ENCODE measurements at places on chromosomes 3 and 15.

- DNase-seq, result no peak
Observed at GRCh38 chr3:12154151-12154550, 4.6 kb downstream of the TIMP4 start.

DNA sequence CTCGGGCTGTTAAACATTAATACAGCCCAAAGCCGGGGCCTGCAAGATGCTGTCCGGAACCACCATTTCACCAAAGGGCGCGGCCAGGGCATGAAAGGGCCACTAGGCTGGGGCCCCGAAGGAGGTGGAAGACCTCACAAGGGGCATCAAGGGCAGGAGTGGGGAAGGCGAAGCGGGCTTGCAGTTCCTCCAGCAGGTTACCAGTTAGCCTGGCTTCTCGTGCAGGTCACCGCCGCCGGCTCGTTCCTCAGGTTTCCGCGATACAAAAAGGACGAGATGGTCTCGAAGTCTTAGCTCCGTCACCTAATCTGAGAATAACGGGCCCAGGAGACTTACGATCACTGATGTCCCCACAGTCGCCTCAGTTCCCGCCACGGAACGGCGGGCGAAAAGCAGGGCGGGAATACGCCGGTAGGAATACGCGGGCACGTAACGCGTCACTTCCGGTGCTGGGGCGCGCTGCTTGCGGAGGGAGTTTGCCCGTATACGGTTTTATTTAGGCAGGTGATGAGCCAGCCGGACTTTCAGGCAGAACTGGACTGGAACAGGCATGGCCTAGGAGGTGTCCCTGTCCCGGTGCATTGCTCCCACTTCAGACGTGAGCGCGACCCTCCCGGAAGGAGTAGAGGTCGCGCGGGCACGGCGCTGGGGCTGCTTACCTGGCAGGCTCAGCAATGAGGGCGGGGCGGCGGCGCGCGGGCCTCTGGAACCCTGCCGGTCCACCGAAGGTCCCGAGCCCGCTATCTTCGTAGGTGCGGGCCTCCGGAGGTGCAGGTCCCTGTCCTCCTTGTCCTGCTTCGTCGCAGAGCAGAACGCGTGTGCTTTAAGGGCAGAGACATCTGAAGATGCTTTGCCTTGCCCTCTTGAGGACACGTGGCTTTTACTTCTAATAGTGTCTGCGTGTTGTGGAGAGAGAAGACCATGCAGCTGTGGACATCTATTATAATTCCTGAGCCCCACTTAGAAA, at the start of gene RFC4:
Gene RFC4, minus strand, starts transcription at position 394 of the 967 bp plus-strand sequence. CDS start 1,769 bp downstream, outside the sequence.
- DNase-seq, result peak; percentile 84

GRCh38 chr15:98442901-98443300, 205.4 kb upstream of the IGF1R start:
- no peak for DNase-seq

DNA sequence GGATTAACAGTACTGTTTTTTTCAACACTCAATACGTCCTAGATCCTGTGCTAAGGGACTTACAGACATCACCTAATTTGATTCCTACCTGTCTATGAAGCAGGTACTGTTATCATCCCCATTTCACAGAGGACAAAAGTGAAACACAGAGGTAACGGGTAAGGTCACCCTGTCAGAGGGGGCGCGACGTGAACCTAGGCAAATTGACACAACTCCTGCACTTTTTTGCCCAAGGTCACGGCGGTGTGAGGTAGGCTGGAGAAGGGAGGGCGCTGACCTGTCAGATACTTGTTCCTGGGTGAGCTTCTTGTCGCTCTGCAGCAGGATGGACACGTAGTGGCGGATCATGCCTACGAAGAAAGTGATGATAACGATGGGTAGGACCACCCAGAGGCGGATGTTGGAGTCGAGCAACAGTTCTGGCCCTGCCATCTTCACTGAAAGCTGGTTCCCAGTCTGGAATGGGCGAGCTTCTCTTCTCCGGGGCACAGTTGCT, 363 bp downstream of the EMC3 start:
- DNase-seq, result no peak

GRCh38 chr3:17307482-17307881, 422.7 kb downstream of the PLCL2 start:
- no peak for DNase-seq

DNA sequence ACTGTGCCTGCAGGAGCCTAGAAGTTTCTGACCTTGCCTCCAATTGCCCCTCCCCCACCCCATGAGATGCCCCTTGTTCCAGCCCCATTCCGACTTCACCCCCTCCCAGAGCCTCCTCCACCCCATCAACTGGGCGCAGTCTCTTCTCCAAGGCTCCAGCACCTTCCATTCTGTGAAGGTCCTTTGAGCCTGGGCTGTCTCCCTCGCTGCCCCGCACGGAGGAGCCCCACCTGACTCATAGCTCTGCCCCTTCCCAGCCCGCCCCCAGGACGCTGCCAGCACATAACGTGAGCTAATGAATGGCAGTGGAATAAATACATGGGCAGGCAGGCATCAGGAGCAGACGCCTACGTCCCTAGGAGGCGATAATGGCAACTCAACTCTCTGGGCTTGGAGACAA, 113.1 kb downstream of the NUP210 start:
- no peak for DNase-seq

- no peak for DNase-seq
Observed at GRCh38 chr3:135240426-135240825, 445.4 kb downstream of the EPHB1 start.

- no peak for DNase-seq
Observed at GRCh38 chr3:86519819-86520218, 471.1 kb downstream of the VGLL3 start.

DNA sequence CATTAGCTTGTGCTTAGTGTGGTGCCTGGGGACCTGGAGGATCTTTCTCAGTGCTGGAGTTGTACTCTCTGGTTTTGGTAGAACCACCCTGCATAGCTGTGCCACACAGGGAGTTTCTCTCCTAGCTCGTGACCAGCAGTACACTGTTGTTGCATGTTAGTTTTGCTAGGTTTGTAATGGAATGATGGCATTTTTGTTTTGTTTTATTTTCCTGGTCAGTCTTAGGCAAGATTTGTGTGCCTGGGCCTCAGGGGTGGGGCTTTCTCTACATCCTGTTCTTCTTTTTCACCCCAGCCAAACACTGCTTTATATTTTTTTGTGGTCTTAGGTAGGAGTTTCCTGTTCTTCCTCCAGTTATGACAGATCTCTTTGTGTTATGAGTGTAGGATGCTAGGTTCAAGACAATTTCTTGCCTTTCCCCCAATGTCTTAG, 534.5 kb upstream of the KCNMB2 start:
- DNase-seq, result no peak

GRCh38 chr3:190382082-190382481, 5.9 kb upstream of the CLDN16 start:
- no peak for DNase-seq

DNA sequence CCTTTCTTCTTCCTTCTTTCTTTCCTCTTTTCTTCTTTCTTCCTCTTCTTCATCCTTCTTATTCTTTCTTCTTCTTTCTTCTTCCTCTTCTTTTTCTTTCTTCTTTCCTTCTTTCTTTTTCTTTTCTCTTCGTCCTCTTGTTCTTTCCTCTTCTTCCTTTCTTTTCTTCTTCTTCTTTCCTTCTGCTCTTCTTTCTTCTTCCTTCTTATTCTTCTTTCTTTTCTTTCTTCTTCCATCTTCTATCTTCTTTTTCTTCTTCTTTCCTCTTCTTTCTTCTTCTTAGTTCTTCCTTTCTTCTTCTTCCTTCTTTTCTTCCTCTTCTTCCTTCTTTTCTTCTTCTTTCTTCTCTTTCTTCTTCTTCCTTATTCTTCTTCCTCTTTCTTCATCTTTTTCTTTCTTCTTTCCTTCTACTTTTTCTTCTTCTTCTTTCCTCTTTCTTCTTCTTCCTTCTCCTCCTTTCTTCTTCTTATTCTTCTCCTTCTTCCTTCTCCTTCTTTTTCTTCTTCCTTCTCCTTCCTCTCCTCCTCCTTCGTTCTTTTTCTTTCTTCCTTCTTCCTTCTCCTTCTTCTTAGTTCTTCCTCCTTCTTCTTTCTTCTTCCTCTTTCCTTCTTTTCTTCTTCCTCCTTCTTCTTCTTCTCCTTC, 37.8 kb downstream of the SPG21 start:
- no peak for DNase-seq

DNA sequence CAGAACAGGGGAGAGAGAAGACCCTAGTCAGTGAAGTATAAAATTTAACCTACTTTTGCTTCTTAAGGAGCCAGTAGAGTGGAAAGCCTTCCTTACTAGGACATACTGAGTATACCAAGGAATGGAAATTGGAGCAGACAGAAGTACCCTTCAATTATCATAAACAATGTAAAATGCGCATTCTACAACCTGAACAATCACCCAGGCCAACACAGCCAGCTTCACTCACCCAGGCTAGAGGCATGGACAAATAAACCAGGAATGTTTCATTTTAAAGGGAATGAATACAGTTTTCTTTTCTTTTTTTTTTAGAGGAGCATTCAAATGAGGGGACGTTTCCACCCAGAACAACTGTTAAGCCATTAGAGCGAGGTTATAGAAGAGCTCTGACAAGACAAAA, 41.9 kb upstream of the PLXND1 start:
- no peak for DNase-seq

- DNase-seq, result no peak
Observed at GRCh38 chr3:141083226-141083625, 32.1 kb downstream of the SPSB4 start.

- no peak for DNase-seq
Observed at GRCh38 chr3:41159588-41160189, 39.6 kb upstream of the CTNNB1 start.

GRCh38 chr3:192068464-192069254, 607.7 kb downstream of the PYDC2 start:
- no peak for DNase-seq

GRCh38 chr3:105829871-105830622, 38.8 kb downstream of the CBLB start:
- DNase-seq, result no peak

DNA sequence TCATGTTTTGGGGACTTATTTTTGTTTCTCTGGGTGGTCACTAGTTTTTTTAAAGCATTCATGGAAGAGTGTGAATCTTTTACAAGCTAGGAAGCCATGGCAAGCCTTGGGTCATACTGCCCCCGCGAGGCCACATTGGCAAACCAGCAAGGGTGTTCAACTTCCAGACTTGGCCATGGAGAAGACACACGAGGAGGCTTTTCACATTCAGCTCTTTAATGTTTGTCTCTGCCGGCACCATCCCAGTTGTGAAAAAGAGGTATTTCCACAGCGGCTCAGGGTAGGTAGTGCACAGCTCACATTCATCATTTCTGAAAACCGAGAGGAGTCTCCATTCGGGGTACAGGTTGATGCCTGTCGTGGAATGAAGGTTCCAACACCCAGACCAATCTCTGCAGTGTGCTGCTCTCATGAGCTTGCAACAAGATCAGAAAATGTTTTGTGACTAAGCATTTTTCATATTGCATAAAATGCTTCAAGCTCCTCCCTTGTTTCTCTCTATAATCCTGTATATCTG, 7.7 kb downstream of the CCR5 start:
- peak; percentile 49 for DNase-seq

GRCh38 chr15:85044251-85044853, 62.7 kb downstream of the PDE8A start:
- DNase-seq, result peak; percentile 40

GRCh38 chr3:57939775-57940174, 68.4 kb upstream of the FLNB start:
- no peak for DNase-seq

- DNase-seq, result no peak
Observed at GRCh38 chr3:196117809-196118208, 35.9 kb upstream of the TFRC start.

DNA sequence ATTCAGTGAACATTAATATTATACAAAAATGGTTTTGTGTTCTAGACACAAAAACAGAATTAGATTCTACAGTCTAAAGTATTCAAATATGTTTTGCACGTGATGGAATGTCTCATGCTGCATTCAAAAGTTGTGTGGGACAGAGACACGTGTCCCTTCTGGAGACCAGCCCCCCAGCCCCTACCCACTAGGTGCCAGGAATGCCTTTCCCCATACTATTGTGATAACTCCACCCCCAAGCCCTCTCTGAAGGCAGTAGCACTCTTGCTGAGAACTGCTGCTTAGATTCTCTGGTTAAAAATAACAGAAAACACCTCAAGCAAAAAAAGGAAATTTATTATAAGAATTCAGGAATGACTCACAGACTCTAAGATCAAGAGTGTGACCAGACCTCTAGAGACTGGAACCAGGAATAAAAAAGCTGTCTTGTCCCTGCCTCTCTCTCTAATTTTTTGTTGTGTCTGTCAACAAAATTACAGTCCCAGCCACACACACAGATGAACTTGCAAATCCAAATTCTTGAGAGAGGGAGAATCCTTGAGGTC, 57.7 kb downstream of the PXYLP1 start:
- DNase-seq, result no peak

GRCh38 chr3:61824553-61825135, 263.3 kb downstream of the PTPRG start:
- DNase-seq, result no peak

- DNase-seq, result no peak
Observed at GRCh38 chr15:89462198-89462912, 34.0 kb downstream of the RHCG start.

DNA sequence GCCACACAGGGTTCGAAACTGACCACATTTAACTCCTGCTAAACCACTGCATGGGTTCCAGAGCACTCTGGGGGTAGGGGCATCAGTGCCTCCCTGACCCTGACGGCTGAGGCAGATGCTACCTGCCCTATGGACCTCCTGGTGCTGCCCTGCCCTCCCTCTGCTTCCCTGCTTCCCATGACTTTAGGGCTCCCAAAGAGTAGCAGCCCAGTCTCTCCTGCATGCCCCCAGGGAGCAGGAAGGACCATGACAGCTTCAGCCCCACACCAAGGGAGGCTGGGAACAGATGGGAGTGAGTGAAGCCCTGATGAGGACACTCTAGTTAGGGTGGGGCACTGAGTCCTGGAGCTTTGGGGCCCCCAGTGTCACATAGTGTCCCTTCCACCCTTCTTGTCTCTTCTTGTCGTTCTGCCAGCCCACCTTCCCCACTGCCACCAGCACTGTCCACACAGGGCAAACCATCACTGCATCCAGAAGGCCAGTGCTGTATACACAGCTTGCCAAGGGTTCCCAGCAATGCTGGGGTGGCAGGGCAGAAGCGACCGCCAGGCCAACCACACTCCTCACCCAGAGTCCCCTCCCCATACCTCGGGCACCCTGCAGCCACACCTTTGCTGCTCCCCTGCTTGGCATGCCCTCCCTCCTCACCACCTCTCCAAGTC, 31.0 kb downstream of the SRPRB start:
- DNase-seq, result no peak

DNA sequence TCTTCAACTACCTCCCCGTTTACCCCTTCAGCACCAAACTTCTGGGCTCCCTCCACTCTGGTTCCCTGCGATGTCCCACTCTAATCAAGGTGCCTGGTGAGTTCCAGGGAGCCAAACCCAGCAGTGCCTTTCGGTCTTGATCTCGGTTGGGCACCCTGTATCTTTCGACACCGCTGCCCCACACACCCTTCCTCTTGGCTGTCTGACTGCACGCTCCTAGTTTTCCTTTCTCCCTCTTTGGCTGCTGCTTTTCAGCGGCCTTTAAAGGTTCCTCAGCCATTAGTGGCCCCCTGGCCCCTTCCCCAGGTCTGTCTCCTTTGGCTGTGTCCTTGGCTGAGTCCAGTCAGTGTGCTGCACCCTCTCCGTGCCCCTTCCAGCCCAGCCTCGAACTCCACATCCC, 784 bp downstream of the TTLL3 start:
- no peak for DNase-seq

GRCh38 chr3:66489581-66489980, 11.2 kb downstream of the LRIG1 start:
- peak; percentile 19 for DNase-seq

GRCh38 chr15:69793431-69793780, 304.3 kb downstream of the TLE3 start:
- DNase-seq, result no peak

Data from stimulated activated CD4-positive, alpha-beta T cell treated with anti-CD3 and anti-CD28 coated beads, Interleukin-4, amount 100 ng/mL, for 4 hours (primary cell).